Tongue (tissue), 3 donors: ENCODE measurements at places on chromosomes 16 and 17. TPM values are rescaled to one million over a fixed set of nuclear protein-coding genes. Genes with fewer than 3 reads are reported as not detected.

SHBG gene
- total RNA-seq = not detected

KRT28 gene
- not detected for total RNA-seq

FOXN1 gene
- 0.21 TPM for total RNA-seq

PRAC1 gene
- not detected for total RNA-seq
